Activated T-helper 9 cell treated with anti-CD3 and anti-CD28 coated beads, Interleukin-2, amount 50 U/mL, for 16 hours (primary cell): ENCODE measurements at places on chromosomes 11 and 22.

DNA sequence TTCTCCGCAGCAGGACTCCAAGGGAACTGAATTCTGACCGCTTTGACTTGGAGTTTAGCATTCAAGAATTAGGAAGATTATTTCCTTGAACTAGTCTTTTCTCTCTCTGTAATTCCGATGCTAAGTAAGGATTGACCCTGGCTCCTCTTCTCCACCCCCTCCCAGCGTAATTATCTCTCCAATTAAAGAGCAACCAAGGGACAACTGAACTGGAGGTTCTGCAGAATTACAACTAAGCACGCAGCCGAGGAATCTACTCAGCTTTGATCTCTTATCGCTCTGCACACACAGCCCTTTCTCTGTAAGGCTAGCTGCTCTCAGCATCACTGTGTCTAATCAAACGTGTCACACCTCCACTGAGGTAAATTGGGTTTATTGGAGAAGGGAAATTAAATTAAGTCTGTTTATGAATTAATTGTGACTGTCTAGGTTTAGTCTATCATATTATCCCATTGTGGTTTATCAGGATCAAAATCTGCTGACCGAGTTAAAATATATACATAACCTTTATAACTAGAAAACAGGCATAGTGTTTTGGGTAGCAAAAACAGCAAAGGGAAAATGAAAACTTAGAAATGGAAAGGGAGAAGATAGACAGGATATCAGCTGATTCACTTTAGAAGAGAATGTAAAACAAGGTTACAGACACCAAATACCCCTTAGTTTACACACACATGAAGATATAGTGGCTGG is 241.3 kb upstream of the LARGE1 start:
- DNase-seq = no peak

- no peak for DNase-seq
Observed at GRCh38 chr11:70128435-70128906, 50.4 kb downstream of the ANO1 start.

- peak; percentile 28 for DNase-seq
Observed at GRCh38 chr11:96199563-96200025, 143.4 kb downstream of the MAML2 start.

GRCh38 chr22:38963872-38964271 is 6.5 kb downstream of the APOBEC3A start:
- DNase-seq = no peak
